ENCODE measurements at places on chromosomes 7 and 10.

- no peak for DNase-seq
These were observed 2.9 kb upstream of the MLLT10 start for GRCh38 chr10:21531164-21531563.

DNA sequence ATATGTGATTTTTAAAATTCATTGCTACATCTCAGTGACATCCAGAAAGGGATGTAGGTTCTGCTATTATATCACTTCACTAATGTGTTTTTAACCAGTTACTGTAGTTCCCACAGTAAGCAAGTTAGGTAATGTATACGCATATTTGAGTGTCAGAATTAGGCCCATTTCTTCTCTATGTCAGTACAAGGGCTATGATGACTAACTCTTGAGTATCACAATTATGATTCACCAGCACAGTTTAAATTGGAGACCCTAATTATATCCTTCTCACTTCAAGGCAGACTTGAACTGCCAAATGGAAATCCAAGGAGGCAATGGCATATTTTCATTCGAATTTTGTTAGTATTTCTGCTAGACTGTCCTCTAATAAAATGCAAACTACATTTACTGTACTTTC lies 23.6 kb downstream of the BZW2 start:
- DNase-seq, result no peak

- no peak for DNase-seq
These were observed 117.4 kb downstream of the RNLS start for GRCh38 chr10:88465765-88466164.

- no peak for DNase-seq
These were observed 7.0 kb downstream of the KNDC1 start for GRCh38 chr10:133166828-133167692.

- peak; percentile 12 for DNase-seq
These were observed 4.8 kb upstream of the CHN2 start for GRCh38 chr7:29189743-29190201.

- DNase-seq, result peak; percentile 50
These were observed at the start of gene HOXA4 for GRCh38 chr7:27130540-27131389. HOXA4 (minus strand) TSS chr7:27130757; CDS start chr7:27130733, 24 bp downstream.

GRCh38 chr10:133162178-133162909 lies 2.3 kb downstream of the KNDC1 start:
- no peak for DNase-seq

DNA sequence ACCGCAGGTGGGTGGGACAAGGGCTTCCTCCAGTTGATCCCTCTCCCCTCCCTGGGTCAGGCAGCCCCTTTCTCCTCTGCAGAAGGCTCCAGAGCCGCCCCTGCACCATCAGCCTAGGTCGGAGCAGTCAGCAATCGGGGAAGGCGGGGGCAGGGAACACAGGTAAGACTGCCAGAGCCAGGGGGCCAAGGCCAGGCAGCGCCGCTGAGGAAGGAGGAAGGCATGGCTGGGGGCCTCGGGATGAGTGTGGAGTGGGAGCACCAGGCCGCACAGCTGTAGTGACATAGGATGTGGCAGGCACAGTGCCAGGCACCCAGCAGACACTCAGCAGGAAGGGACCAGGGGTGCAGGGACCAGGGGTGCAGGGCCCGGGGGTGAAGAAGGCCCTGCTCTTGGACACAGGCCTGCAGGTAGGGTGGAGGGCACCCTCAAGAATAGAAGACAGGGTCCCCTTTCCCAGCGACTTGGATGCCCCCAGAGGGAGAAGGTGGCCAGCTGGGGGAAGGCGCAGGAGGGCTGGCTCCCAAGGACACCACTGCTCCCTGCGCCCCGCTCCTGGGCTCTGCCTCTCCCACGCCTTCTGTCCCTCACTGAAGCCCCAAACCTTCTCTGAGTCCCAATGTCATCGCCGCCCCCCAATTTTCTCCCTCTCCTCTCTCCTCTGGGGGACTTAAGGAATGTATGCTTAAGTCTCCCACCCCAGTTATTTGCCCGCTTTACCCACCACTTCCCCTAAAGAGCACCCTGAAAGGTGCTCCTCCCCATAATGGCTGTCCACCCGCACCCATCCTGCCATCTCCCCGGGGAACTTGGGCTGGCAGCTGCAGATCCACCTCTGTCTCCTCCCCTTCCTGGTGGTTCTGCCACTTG lies 38.5 kb downstream of the CAMK2B start:
- no peak for DNase-seq

DNA sequence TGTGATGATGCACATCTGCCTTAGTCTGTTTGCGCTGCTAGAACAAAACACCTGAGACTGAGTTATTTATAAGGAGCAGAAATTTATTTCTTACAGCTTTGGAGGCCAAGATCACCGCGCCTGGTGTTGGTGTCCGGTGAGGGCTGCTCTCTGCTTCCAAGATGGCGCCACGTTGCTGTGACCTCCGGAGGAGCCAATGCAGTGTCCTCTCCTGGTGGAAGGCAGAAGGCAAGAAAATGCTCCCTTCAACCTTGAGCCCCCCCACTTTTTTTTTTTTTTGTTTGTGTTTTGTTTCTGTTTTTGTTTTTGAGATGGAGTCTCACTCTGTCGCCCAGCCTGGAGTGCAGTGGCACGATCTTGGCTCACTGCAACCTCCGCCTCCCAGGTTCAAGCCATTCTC lies 16.0 kb upstream of the ACTR3B start:
- no peak for DNase-seq

GRCh38 chr7:13538669-13539068 lies 450.8 kb downstream of the ETV1 start:
- DNase-seq, result no peak

- DNase-seq, result no peak
These were observed 14.3 kb downstream of the PCBD1 start for GRCh38 chr10:70874061-70874460.

DNA sequence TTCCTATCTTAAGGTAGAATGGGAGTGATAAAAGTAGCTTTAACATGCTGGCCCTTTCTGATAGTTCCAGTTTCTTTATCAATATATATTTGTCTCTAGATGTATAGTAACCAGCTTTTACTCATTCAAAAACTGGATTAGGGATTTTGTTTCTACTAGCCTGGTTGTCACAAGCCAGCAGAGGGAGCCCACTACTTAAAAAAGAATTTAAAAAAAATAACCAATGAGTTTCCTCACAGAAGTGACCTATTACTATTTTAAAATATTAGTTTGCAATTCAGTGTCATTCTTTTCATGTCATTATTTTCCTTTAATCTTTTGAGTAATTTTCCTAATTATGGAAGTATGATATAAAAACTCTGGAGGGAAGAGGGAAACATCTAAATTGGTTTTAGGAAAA lies 142.1 kb downstream of the PHTF2 start:
- no peak for DNase-seq

DNA sequence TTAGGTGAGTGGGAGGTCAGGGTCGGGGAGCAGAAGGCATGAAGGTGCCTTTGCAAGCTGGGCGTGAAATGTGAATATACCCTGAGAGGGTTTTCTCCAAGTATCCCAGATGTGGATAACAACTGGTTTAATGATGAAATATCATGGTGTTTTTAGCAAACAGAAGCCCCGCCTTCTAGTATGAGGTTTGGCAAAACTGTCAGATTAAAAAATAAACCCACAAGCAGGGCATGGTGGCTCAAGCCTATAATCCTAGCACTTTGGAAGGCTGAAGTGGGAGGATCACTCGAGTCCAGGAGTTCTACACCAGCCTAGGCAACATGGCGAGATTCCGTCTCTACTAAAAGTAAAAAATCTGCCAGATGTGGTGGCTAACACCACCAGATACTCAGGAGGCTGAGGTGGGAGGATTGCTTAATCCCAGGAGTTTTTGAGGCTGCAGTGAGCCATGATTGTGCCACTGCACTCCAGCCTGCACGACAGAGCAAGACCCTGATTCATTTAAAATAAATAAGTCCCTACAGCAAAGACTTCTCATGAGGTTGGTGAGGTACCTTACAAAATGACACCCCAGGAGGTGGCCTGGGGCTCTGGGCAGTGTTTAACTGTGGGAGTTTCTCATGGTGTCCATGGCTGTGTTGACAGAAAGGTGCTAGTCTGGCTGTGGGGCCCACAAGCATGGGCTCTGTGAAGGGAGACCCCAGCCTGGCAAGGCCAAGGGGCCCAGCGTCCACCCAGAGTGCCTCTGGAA lies 6.7 kb upstream of the PWWP2B start:
- no peak for DNase-seq

DNA sequence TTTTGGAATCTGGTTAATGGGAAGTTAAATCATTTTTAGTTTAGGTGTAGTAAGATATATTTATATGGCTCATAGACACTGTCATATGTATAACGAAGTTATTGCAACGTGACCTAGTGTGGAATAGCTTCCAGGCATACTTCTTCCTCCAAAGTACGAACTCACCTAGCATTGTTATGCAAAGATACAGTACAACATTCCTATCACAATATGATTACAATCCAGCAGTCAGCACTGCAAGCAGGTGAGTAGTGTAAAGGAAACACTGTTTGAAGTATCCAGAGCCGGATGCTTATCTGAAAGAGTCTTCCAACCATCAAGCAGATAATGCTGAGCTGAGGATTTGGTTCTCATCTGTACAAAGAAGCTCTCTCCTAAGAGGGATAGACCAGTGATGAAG lies 754.4 kb upstream of the IGFBP3 start:
- no peak for DNase-seq

- no peak for DNase-seq
These were observed 3.5 kb downstream of the GLCCI1 start for GRCh38 chr7:7972128-7972527.

DNA sequence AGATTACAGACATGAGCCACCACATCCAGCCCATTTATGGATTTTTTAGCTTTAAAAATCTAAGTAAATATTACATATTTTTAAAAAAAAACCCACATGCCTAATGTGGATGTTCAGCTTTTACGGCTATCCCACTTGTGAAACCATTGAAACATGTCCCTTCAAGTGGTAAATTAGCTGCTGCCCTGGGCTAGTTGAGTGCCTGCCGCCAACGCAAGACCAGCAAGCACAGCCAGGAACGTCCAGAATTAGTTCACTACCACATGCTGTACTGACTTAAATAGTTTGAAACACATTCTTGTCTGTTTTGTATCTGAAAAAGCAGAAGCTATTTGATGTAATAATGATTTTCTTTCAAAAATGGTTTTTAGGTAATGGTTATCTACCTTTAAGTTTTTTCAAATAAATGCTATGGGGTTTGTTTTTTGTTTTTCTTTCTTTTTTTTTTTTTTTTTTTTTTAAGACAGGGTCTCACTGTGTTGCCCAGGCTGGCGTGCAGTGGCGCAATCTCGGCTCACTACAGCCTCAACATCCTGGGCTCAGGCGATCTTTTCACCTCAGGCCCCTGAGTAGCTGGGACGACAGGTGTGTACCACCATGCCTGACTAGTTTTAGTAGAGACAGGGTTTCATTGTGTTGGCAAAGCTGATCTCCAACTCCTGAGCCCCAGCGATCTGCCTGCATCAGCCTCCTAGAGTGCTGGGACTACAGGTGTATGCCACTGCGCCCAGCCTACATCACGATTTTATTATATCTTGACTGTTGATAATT lies 57.0 kb downstream of the KLRG2 start:
- no peak for DNase-seq

- DNase-seq, result no peak
These were observed 17.9 kb downstream of the CLRN3 start for GRCh38 chr10:127874671-127875448.

DNA sequence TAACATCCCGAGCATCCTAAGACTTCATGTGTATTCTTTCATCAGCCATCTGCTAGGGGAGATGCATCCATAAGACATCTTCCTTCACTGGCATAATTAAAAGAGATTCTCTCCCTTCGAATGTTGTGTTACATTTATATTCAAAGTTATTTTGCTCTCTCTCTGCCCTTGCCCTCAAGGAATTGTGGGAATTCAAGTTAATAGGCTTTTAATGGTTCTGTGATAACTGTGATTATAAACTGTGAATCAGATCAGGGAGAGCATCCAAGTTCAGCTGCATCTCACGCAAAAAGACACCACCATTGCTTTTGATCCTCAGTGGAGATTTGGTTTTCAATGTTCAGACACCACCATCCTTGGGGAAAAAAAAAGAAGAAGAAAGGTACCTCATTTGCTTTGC lies 9.2 kb upstream of the TEX36 start:
- DNase-seq, result no peak

- no peak for DNase-seq
These were observed 1.8 kb upstream of the IKZF1 start for GRCh38 chr7:50302486-50303334.

DNA sequence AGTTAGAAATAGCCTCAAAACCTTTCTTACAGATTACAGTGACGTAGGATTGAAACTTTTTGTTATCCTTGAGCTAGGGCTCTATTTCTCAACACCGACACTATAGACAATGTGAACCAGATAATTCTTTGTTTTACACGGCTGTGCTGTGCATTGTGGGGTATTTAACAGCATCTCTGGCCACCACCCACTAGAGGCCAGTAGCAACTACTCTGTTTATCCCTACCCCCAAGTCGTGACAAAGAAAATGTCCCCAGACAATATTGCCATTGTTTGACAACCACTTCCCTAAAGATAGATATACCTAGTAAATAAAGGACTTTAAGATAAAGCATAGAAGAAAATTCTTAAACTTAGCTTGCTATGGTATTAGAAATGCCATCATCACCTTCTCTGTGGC lies 359.6 kb downstream of the ARL4A start:
- DNase-seq, result no peak

GRCh38 chr7:55254242-55254595 lies 110.9 kb upstream of the LANCL2 start:
- DNase-seq, result no peak

GRCh38 chr10:88508796-88509195 lies 74.3 kb downstream of the RNLS start:
- no peak for DNase-seq

DNA sequence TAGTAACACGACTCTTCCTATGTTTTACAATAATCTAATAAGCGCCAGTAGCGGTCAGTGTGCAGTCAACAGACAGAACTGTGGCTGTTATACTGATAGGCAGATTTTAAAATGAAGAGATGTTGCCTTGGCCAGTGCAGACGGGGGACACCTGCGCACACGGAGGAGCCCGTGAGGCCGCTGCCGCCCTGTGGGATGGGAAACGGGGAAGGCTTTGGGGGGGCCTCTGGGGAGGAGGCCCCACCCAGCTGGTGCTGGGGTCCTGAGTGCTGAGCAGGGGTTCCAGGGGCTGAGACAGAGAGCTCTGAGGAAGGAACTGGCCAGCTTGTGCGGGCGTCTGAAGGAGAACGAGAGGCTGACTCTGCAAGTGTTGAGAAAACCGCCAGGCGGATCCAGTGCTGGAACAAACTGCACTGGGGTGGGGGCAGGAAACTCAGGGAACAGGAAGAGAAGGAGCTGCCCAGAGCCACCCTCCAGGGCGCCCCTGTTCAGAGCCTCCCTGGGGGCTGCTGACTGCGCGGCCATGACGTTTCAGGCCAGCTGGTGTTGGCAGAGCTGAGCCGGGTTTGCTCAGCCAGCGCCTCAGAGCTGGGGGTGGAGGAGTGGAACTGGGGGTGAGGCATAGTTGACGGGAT lies 426.4 kb downstream of the TCERG1L start:
- no peak for DNase-seq

GRCh38 chr7:90821961-90822620 lies 226.0 kb downstream of the CDK14 start:
- no peak for DNase-seq

Measured in activated T-helper 1 cell treated with anti-CD3 and anti-CD28 coated beads, Interleukin-2, amount 50 U/mL, for 16 hours (primary cell).